C1 segment of cervical spinal cord (tissue), 14 donors: ENCODE measurements at places on chromosomes 2 and 18.

DNA sequence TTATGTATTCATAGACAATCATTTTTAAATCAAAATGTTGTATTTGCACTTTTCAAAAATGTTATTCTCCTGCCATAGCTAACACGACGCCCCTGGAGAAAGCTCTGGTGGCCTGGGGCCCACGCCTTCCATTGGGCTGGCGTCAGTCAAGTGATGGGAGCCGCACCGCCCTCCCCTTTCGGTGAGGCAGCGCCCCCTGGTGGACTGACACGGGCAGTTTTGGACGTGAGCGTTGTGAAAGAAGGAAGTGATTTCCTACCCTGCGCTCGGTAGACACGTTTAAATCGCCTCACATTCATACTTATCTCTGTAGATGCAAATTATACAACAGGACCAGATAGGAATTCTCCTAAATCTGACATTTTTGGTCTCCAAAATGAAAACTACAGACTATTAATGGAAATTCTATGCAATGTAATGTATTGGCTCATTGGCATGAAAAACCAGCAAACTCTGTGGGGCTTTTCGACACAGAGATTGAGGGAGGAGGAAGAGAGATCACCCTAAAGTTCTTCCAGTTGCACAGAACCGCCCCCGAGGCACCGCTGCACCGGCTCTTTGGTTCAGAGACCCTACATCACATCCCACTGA is 326.2 kb upstream of the SOX11 start:
- peak; percentile 67 for DNase-seq

GRCh38 chr18:36334798-36335197 is 37.3 kb downstream of the FHOD3 start:
- no peak for DNase-seq

DNA sequence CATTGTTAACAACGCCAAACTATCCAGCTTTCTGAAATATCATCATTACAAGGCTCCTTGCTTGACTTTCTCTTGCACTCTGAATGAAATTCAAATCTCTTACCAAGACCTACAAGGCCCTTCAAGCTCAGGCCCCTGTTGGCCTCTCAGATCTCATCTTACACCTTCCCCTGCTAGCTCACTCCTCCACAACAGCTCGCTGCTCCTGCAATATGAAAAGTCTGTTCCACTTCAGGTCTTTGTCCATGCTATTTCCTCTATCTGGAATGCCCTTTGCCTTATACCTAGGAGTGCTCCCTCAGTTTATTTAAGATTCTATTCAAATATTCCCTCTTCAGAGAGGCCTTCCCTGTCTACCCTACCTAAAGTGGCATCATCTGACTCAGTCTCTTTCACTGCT is 91.7 kb downstream of the SESTD1 start:
- DNase-seq = no peak

- DNase-seq = no peak
Measured at GRCh38 chr2:128433911-128434550, 115.4 kb upstream of the HS6ST1 start.

DNA sequence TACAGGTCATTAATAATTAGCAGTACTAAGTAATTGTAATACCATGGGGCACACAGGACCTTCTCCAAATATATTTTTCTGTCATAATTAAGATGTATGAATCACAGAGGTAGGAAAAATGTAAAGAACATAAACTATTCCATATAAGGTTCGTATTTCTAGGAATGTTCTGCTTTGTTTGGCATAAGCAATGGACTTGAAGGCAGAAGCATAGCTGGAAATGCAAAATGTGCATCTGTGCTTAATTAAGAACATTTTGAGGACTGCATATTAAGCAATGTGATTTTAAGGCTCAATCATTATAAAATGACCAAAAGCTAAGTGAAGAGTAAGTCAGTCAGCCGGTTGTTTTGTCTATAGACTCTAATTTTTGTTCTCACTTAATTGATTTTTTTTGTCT is 123.2 kb downstream of the RBM43 start:
- no peak for DNase-seq

GRCh38 chr2:36562973-36563532 is 34.9 kb downstream of the FEZ2 start:
- DNase-seq = no peak

- DNase-seq = no peak
Measured at GRCh38 chr2:138919120-138919747, 139.0 kb upstream of the NXPH2 start.

DNA sequence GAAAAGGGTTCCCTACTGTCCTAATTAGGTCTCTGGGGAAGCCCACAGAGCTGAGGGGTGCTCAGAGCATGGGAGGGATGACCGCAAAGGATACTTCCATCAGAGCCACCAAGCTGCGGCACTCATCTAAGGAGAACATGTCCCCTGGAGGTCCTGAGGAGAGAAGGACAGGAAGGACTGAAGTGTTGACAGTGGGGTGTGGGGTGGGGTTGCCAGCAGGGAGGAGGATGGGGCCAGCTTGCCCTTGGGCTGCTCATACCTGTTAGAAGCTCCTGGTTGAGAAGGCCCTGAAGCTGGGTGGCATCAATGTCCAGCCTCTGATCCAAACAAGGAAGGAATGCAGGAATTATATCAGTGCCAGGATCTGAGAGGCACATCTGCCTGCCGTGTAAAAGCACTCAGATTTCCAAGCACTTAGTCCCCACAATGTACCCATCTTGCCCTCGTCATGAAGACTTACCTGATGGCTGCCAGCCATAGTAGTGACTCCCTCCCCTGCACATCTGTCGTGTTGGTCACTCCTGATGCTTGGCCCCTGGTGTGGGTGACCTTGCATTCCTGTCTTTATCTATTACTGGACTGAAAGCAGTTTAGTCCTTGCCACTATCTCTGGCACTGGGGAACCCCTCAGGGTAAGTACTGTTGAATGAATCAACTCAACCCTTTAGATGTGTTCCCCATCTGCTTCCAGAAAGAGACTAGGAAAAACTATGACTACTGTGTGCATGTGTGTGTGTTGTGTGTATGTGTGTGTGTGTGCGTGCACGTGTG is 68.9 kb downstream of the CAPN13 start:
- DNase-seq = no peak

DNA sequence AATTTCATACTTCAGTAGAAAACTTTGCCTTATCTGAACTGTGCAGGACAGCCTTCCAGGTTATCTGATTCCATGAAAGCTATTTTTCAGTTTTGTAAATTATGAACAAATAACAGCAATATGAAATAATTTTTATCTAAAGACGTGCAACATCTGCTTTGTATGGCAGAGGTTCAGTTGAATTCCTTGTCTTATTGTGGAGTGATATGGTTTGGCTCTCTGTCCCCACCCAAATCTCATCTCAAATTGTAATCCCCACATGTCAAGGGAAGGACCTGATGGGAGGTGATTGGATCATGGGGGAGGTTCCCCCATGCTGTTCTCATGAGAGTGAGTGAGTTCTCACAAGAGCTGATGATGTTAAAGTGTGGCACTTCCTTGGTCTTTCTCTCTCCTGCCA is 18.1 kb upstream of the RPIA start:
- no peak for DNase-seq

DNA sequence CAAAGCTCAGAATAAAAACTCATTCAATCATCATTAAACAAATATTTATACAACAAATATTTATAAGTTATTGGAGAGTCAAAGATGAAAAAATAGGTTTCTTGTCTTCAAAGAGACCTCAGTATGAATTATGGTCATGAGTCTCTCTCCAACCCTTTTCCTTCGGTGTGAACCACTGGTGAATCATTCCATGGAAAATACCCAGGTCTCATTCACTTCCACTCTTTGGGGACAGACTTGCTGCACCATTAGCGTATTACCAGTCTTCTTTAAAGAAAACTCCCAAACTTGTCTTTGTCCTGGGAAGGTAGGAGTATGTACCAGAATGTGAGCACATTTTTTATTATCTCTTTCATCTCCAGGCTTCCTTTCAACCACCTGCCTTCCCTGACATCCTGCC is 257.4 kb upstream of the RBMS1 start:
- no peak for DNase-seq

DNA sequence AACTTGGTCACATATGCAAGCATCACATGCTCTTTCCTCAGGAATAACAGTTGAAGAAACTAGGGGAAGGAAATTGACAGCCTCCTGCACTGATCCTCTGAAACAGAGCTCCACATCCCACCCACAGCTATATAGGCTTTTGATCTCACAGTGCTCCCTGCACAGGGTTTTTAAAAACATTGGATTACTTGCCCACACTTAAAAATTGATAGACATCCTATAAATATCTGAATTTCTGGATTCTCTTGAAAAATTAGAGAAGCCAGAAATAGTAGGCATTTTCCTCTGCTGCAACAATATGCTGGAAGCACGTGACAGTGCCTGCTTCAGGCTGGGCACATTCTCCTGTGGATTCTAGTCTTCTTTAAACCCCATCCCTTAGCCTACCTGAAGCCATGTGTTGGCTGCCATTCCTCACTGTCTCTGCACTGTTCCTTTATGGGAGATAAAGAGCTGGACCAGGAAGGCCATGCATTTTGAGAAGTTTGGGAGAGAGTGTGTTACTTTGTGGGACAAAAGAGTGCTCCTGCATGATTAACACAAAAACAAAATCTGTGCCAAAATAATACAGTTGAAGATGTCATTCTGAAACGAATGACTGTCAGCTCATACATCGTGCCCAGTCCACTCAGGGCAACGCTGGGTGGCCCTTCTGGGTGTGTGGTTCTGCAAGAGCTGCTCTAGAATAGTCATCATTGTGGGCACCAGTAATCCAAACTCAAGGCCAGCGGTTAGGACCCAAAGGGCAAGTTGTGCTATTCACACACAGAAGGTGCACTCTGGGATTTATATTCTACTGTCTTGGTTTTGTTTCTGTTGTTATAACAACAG is 59.8 kb downstream of the GYPC start:
- DNase-seq = no peak

- DNase-seq = no peak
Measured at GRCh38 chr2:171287611-171288010, 126.9 kb upstream of the TLK1 start.

DNA sequence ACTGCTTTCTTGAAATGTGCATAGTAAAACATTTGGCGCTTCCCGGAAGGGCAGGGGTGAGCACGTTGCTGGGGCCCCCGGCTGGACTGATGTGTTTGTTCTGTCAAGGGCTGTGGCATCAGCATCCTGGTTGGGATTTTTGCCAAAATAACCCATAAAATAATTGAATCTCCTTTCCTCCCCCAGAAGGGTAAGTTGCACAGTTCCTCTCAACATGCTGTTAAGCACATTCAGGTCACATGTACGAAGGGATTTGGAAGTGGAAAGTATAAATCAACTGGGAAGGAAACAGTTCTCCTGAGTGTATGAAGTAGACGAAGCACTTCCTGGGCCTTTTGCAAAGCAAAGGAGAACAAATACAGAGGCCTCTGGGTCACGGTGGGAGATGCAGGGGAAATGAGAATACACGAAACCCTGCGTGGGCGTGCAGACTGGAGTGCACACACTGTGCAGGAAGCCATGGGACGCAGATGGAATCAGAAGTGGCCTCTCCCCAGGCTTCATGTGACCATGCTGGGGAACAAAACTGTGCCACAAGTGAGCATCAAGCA is 183.9 kb downstream of the LPIN1 start:
- no peak for DNase-seq

- no peak for DNase-seq
Measured at GRCh38 chr2:55742996-55743395, 49.4 kb upstream of the PNPT1 start.

- DNase-seq = no peak
Measured at GRCh38 chr2:237614151-237614720, 13.2 kb upstream of the LRRFIP1 start.

- no peak for DNase-seq
Measured at GRCh38 chr18:10148189-10148929, 234.5 kb downstream of the VAPA start.

DNA sequence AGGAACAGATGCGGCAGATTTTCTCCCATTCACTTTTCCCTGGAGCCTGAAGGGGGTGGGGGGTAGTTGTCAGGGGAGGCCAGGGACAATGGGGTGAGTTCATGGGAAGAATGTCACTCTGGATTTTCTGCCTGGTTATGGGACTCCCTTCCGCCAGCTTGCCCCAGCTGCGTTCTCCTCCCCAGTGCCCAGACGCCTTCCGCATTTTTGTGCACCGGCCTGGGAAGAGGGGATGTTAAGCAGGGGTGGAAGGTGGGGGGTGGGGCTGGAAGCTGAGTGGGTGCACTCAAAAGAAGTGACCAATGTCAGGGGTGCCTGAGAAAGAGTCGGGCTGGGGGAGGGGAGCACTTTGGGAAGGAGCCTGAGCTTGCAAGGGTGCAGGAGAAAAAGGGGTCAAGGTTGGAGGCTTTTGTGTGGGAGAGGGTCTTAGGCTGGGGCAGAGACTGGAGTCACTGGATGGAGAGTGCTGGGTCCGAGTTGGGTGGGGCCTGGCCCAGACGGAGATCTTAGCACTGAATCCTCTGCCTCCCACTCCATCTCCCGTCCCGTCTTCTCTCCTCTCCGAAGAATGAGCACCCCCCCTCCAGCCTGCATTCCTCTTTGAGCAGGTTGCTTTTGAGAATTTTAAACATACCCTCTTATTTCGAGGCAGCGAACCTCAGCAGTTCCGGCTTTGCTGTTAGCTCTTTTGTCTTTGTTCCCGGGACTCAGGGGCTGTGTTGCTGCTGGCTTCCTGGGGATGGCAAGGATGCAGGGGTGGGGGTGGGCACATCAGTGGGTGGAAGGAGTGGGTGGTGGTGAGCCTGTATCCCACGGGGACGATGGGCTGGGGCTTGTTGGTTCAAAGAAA is 2.7 kb downstream of the IGFBP2 start:
- DNase-seq = no peak

DNA sequence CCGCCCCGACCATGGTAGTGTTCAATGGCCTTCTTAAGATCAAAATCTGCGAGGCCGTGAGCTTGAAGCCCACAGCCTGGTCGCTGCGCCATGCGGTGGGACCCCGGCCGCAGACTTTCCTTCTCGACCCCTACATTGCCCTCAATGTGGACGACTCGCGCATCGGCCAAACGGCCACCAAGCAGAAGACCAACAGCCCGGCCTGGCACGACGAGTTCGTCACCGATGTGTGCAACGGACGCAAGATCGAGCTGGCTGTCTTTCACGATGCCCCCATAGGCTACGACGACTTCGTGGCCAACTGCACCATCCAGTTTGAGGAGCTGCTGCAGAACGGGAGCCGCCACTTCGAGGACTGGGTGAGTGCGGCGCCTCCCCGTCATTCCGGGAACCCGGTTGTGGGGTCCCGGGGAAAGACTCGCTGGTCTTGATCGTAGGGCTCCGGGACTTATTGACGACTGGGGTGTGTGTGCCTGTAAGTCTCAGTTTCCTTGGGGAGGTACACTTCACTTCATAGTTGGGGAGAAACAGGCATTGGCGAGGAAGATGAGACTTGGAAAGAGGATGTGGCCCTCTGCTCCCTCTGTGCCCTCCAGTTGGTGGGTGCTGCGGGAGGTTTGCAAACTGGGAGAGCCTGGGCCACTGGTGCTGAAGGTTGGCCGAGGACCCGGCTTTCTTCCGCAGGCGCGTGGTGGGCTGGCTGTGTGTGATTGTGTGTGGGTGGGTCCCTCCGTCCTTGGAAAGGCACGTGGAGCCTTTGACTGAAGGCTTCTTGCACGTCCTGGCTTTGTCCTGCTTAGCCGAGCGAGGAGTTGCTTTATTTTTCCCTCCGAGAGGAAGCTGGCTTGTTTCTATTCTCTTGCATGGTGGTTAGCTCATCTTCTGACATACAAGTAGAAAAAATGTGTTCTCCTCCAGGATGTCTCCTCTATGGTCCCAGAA is 886 bp downstream of the PRKCE start:
- DNase-seq = peak; percentile 33
